B cell (primary cell): ENCODE measurements at places on chromosomes 12 and 14. TPM values are rescaled to one million over a fixed set of nuclear protein-coding genes. Genes with fewer than 3 reads are reported as not detected.

- no peak for DNase-seq
These were observed 94.7 kb downstream of the ANO6 start for GRCh38 chr12:45310627-45310968.

- no peak for DNase-seq
These were observed 8.8 kb downstream of the VRK1 start for GRCh38 chr14:96805956-96806355.

DNA sequence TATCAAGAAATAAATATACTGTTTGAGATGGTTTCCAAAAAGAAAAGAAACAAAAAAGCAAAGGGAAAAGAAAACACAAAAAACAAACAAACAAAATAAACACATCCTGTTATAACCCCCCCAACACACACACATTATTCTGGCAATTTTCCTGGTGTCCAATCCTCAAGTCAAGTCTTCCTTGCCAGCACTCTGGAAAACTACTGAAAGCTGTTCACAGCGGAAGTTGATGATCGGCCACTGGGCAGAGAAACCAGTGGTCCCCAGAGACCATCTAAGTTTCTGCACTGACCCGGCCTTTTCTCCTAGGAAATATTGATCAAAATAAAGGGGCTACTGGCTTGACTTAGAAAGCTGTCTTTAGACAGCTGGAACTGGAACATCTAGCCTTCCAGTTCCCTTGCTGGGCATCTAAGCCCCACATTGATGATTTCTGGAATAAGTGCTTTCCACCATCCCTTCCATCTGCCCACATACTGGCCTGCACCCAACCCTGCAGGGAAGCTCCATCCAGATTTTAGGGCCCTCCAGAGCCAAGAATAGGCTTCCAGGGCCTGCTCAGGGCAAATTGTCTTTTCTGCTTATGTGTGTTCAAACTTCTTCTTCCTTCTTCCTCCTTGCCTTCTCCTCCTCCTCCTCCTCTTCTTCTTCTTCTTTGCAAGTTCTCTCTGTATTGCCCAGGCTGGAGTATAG is 11.6 kb upstream of the PPP1CC start:
- DNase-seq, result no peak

GRCh38 chr12:685388-685787 is 22.1 kb upstream of the NINJ2 start:
- peak; percentile 93 for DNase-seq

GRCh38 chr12:112418273-112418607 is 507 bp upstream of the PTPN11 start:
- no peak for DNase-seq

- no peak for DNase-seq
These were observed 31.5 kb downstream of the RASSF9 start for GRCh38 chr12:85804663-85805062.

- DNase-seq, result no peak
These were observed 29.4 kb upstream of the KCNA5 start for GRCh38 chr12:5014269-5014668.

DNA sequence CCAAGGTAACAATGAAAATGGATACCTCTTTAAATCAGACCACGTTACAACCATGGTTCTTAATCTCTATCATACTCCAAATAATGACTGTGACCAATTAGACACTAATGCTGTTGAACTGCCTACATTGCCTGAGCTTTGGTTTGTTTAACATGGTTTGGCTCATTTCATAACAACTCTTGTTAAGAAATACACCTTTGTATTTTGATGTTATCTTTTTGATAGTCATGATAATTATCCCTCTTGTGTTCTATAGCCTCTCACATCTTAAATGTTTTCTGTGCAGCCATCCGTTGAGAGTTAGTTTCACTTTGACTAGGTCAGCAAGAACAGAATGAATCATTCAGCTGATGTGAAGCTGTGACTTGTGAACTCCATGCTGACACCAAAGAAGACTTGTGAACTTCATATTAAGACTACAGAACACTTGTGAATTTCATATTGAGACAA is 75.5 kb upstream of the RERGL start:
- DNase-seq, result no peak

DNA sequence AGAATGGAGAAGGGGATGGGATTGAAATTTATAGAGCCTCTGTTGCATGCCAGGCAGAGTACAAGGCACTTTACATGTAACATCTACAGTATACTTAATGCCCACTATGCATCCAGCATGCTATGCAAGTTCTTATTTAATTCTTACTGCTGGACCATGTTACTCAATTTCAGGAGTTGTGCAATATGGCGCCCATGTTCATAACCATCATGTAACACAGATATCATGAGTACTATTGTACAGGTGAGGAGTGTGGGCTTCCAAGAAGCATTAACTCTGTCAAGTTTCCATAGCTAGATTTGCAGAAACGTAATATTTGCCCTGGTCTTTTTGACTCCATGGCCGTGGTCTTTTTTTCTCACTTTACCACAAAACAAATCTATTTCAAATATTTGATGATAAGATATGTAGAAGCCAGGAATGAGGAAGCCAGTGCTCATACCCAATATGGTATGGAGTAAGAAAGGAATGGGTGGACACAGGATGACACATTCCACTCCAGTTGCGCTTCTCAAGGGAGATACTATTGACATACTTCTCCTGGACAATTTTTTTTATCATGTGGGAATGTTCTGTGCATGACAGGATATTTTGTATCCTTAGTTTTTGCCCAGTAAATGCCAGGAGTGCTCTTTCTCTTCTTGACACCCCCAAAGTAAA is 191.8 kb downstream of the C12orf75 start:
- DNase-seq, result no peak

- DNase-seq, result peak; percentile 99
These were observed at the start of gene ATF7 for GRCh38 chr12:53625946-53626701. TSS of gene ATF7 (minus strand) at chr12:53626382. CDS start at chr12:53601000, 25,382 bp downstream.

- DNase-seq, result no peak
These were observed 136.1 kb upstream of the MAX start for GRCh38 chr14:65238456-65238855.

- DNase-seq, result no peak
These were observed 168.7 kb upstream of the RPL10L start for GRCh38 chr14:46820291-46820690.

DNA sequence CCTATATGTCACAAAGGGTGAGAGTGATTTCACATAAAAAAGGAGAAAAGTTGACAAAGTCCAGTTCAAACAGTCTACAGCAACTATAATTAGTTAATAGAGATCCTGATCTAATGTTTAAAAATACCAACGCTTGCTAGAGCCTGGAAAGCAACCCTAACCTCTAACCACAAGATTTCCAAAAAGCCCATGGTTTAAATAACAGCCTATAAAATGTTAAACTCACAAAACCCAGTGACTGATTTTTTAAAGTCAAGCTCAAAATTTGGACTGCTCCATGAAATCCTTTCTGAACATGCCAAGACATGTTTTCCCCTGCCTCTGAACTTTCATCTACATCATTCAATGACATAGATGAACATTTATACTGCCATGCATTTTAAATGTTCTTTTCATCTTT is 81.6 kb downstream of the PLEKHG7 start:
- DNase-seq, result no peak

GRCh38 chr14:68825729-68826128 is 32.9 kb upstream of the ZFP36L1 start:
- no peak for DNase-seq

DNA sequence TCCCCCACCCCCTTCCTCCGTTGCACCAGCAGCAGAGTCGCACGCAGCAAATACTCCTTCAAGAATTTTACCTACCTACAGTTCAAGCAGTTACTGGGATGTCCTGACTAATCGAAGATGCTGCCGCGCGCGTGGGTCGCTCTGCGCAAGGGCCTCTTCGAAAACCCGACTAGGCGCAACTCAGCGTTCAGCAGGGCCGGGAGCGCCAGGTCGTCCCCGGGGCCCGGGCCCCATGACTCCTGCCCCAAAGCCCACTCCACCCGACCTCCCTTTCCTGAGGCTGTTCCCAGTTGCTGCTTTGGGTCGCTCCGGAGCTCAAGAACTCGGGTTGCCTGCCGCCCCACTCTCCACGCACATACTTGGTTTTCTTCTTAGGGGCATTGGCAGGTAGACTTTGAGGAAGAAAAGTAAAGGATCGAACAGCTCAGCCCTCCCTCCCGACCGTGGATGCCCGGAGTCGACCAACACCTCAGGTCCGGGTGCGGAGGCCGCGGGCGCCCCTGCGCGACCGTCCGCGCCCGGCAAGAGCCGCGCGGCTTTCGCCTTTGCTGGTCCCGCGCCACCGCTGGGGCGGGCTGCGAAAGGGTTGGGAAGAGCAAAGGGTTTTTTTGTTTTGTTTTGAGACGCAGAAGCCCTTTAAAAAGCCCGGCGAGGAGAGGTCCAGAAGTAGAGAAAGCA is 1.9 kb downstream of the BMP4 start:
- DNase-seq, result peak; percentile 13

DNA sequence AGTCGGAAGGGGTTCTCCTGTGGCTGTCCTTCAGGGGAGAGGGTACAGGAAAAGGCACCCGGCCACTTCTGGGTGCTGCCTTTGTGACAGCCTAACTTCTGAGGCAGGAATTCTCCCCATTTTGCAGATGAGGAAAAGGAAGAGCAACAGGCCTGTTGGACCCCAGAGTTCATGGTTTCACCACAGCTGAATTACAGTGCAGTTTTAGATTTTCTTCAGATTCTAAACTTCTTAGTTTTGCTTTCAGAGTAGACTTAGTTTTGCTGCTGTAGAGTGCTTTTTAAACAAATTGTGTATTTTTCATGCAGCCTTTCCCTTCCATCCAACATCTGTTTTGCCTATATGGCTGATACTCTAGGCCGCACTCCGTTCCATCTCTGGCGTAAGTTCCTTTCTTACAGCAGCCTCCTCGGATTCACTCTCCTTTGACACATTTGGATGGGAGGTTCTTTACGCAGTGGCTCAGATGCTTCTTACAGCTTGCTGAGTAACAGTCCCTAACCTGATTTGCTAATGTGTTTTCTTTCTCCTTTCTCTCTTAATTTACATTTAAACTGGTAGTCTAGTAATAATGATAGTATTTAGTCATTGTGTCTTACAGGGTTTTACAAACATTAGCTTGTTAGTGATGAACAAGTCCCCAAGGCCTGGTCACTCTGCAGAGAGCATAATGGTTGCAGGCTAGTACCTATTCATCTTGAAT is 7.8 kb downstream of the TRAF3 start:
- no peak for DNase-seq

The NTF3 gene
- not detected in 2 replicates for total RNA-seq

The FLRT2 gene
- total RNA-seq, result not detected in 2 replicates

The AKAP3 gene
- total RNA-seq, result 3.8 and 4.6 TPM in 2 replicates

The HOXC6 gene
- total RNA-seq, result not detected in 2 replicates

The NANOG gene
- not detected in 2 replicates for total RNA-seq

The ANKS1B gene
- not detected in 2 replicates for total RNA-seq

The MANSC4 gene
- not detected in 2 replicates for total RNA-seq

The FIGNL2 gene
- total RNA-seq, result 0.79 and 1.0 TPM in 2 replicates

The ALKBH2 gene
- total RNA-seq, result 14.5 and 14.6 TPM in 2 replicates

The TAS2R14 gene
- total RNA-seq, result 1.4 and 3.4 TPM in 2 replicates

The HOXC9 gene
- total RNA-seq, result not detected in 2 replicates

The ADSS1 gene
- total RNA-seq, result 1.00 and 1.7 TPM in 2 replicates
